ENCODE measurements at places on chromosomes 4 and X. TPM values are rescaled to one million over a fixed set of nuclear protein-coding genes. Genes with fewer than 3 reads are reported as not detected.

DNA sequence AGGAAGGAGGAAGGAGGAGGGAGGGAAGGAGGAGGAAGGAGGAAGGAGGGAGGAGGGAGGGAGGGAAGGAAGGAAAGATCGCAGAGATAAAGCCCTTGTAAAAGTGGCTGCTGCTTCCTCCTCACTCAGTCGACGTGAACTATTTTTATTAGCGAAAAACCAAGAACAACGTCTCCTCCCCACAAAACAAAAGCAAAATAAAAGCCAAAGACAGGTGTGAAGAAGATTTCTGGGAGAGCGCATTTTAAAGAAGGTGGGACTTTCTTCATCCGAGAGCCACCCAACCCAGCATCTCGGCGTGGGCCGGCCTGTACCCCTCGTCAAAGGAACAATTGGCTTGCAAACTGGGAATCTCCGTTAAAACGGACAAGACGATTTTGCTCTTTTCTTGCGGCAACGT is 40.7 kb upstream of the ASMTL start:
- no peak for DNase-seq

DNA sequence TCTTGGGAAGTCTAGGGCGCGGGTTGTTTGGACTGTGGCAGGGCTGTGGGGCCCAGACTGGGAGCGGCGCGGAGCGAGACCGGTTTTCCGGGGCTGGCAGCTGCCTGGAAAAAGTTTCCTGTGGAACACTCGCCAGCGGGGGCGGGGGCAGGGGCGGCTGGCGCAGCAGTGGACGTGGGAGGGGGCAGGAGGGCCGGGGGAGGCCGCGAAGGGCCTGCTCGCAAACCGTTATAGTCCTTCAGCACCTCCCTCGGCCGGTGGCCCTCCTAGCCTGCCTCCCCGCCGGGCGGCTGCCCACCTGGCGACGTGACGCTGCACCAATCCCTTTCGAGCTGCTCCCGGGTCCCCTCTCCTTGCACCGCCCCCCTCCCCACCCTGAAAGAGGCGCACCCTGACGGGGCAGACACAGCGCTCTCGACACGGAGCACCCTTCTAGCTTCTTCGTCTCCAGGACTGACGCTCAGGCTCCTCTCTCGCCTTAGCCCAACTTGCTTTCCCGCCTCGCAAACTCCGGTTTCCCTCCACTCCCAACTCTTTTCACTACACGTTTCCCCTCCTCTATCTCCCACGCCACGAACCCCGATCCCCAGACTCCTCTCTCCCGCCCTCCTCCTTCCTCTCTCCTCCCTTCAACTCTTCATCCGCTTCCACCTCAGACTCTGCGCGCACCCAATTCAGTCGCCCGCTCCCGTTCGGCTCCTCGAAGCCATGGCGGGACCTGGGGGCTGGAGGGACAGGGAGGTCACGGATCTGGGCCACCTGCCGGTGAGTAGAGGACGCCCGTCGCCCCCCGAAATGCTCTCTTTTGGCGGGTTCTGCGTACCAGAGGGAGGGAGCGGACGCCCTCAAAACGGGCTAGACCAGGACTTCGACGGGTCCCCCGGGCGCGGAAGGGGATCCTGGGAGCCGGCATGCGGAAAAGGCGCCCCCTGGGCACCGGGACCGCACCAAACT is at the start of gene NRK:
NRK (plus strand) TSS at position 402 of the 954 bp plus-strand sequence; CDS start at position 709, 307 bp downstream.
- no peak for DNase-seq

- DNase-seq: no peak
Observed at GRCh38 chrX:67384403-67384802, 159.4 kb upstream of the AR start.

Gene HTR2C
- polyA plus RNA-seq: 0.05 TPM

DNA sequence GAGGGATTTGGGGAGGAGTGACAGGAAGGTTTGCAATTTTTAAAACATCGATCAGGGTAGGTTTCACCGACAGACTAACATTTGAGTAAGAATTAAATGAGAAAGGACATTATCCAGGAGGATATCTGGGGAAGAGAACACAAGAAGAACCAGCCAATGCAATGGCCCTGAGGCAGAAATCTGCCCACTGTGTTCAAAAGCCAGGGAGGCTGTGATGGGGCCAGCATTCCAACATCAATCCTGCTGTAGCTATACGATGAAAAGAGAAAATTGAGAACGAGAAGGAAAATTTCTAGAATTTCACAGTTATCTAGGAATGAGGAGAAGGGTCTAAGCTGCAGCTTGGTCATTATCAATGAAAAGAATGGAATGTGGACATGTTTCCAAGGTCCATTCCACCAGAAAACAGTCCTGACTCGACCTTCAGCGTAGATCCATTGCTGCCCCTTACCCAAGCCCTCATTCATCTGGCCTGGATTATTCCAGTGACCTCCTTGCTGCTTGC is 84.4 kb downstream of the APBB2 start:
- no peak for DNase-seq

DNA sequence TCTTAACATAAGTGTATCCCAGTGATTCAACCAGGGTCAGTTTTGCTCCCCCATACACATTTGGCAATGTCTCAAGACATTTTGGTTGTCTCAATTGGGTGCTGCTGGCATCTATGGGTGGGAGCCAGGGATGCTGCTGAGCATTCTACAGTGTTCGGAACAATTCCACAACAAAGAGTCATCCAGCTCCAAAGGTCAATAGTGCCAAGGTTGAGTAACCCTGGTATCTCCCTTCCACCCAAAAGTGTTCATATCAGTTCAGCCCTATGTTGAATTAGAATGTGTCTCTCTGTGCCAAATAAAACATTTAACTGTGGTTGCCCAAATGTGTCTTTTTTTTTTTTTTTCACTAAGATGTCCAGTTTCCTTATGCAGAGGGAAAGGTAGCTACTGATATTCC is 129.4 kb upstream of the RAI2 start:
- no peak for DNase-seq

- no peak for DNase-seq
Observed at GRCh38 chr4:170198747-170199146, 109.0 kb upstream of the AADAT start.

- DNase-seq: no peak
Observed at GRCh38 chrX:114338870-114339269, 245.0 kb upstream of the HTR2C start.

Gene KLKB1
- 2.4 TPM for polyA plus RNA-seq

Gene CFAP99
- 0.79 TPM for polyA plus RNA-seq

DNA sequence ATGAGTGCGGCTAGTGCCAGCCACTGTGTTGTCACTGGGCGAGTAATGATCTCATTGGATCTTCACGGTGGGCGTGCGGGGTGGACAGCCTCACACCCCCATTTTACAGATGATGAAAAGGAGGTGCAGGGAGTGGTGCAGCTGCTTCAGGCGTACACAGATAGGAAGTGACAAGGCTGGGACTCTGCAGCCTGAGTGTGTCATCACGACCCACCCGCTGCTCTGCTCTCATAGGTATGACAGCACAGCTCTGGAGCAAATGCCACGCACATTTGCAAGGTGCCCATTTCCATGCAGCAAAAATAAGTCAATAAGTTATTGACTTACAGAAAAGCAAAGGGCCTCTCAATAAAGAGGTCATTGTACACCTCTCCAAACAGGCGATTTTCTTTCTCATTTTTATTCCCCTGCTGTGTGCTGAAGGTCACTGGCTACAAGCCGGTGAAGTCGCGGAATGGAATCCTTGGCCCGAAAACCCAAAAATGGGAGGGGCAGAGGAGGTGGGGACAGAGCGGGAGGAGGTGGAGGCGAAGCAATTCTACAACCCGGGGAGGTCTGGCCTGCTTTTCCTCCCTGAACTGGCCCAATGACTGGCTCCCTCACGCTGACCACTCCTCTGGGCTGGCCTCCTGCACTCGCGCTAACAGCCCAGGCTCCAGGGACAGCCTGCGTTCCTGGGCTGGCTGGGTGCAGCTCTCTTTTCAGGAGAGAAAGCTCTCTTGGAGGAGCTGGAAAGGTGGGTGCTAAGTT is at the start of gene SOD3:
SOD3 (plus strand) TSS at position 658 of the 750 bp plus-strand sequence. CDS start 3,949 bp downstream, outside the sequence.
- DNase-seq: peak; percentile 34

- DNase-seq: no peak
Observed at GRCh38 chrX:11254417-11255109, 38.6 kb upstream of the AMELX start.

Gene GLOD5
- polyA plus RNA-seq: 1.6 TPM

DNA sequence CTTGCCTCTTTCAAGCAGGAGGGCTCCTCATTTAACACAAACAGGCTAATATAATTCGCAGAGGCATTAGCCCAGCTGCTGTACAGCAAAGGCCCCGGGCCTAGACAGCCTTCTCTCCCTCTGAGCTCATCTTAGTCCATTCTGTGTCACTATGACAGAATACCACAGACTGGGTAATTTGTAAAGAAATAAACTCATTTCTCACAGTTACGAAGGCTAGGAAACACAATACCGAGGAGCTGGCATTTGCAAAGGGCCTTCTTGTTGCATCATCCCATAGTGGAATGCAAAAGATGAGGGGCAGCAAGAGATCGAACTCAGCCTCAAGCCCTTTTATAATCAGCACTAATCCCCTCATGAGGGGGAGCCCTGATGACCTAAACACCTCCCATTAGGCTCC is 48.5 kb downstream of the TSPAN5 start:
- no peak for DNase-seq

DNA sequence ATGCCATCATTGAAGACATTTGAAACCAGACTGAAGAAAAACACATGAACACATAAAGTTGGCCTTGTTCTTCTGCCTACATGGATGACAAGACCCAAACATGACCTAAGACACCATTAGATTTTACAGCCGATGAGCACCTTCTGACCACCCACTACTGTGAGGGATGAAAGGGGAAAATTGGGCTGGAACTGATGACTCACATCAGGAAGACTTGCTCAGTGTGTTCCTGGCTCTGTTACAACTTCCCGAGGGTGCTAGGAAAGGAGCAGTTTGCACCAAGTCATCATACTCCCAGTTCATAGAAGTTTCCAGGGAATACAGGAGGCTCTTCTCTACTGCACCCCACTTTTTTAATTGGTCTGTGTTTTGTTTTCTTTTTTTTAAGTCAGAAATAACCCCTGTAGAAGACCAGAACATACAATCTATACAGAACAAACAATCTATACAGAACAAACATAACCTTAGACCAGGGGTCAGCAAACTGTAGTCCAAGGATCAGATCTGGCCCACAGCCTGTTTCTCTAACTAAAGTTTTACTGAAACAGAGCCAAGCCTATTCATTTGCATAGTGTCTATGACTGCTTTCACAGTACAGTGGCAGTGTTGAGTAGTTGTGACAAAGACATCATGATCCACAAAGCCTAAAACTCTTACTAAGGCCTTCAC is 25.3 kb downstream of the BTC start:
- no peak for DNase-seq

DNA sequence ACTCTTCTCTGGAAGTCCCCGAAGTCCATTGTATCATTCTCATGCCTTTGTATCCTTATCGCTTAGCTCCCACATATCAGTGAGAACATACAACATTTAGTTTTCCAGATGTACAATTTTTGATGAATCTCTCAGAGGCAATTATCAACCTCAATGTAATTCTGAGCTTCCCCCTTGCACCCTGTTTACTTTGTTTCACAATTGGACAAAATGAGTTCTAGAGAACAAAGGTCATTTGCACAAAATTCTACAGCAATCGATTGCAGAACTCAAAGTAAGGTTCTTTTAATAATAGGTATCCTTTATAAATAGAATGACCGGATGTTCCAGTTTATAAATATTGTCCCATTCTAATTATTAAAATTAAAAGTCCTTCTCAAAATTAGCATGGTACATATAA is 79.3 kb downstream of the SLC16A2 start:
- DNase-seq: no peak

- no peak for DNase-seq
Observed at GRCh38 chrX:54695816-54696487, 102.1 kb downstream of the ITIH6 start.

Gene LINC00632
- polyA plus RNA-seq: 4.3 TPM

GRCh38 chr4:61200916-61201526 is 895 bp downstream of the ADGRL3 start:
- peak; percentile 39 for DNase-seq

DNA sequence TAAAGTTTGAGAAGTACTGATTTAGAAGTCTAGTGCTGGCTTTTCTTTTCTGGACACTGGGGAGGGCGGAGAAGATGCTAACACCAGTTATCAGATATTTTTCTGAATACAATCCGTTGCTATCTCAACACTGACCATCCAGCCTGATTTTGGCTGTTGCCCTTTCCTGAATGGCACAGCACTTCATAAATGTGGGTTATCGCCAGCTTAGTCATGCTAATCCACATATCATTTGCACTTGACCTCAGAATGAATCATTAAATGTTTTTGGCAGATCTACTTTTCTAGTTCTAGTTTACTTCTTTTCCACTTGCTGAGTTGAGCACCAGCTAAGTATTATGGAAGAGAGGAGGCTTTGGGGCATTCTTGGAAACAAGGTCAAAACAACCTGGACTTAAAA is 60.8 kb upstream of the ESX1 start:
- no peak for DNase-seq

GRCh38 chrX:11331788-11332187 is 38.6 kb downstream of the AMELX start:
- no peak for DNase-seq

DNA sequence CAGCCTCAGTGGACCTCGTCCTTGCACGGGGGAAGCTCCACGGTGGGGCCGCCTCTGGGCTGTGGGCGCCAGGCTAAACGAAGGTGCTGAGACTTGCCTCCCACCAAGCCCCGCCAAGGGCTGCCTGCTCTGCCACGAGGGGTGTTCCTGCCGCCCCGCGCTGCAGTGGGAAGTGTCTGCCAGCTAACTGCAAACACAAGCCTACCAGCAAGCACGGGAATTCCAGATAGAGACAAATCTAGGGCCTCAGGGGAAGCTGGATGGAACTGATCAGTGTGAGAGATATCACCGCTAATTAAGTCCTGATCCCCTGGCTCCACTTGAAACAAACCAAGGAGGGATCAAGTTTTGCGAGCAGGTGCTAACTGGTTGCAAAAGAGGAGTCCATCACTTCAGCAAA is 181.6 kb upstream of the LEF1 start:
- DNase-seq: no peak

Gene GLRA3
- polyA plus RNA-seq: 0.07 TPM
